ENCODE measurements at places on chromosomes 6 and 20.

DNA sequence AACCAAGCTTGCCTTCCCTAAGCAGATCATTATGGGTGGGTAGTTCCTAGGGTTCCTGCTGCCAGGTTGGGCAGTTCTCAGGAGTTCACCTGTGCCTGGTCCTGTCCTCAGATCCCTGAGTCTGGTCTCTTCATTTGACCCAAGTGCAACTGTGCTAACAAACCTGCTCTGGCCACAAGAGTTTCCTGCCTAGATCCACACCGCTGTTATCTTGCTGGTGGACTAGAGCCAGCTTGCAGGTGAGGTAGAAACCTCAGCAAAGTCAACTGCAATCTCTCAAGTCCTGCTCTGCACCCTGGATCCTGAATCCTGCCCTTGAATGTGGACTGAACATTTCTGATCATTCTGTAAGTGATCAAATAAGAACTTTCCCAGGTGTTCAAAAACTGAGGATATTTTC, 191.8 kb upstream of the LRFN2 start:
- no peak for DNase-seq

- DNase-seq = no peak
Measured at GRCh38 chr20:33019465-33020277, 11.8 kb upstream of the BPIFB6 start.

GRCh38 chr20:47318027-47318585, 38.4 kb downstream of the ZMYND8 start:
- no peak for DNase-seq

DNA sequence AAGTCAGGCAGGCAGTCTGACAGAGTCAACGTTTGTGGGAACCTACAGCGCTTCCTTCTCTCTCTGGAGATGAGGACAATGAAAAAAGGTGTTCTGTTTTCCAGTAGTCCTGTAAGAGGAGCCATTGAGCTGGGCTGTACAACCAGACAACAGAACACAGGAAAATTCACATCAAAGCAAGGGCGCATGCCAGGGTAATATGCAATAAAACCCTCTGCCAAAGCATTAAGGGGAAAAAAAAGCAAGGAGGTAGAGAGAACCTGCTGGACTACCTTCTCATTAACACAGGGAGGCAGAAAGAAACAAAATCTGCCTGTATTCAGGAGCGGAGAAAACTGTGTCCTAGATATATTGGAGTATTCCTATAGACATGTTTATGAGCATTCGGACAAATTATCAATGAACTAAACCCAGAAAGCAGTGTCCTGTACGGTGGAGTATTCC, 1.3 kb downstream of the RNF24 start:
- DNase-seq = no peak

GRCh38 chr20:41563087-41563486, 55.1 kb downstream of the CHD6 start:
- no peak for DNase-seq

DNA sequence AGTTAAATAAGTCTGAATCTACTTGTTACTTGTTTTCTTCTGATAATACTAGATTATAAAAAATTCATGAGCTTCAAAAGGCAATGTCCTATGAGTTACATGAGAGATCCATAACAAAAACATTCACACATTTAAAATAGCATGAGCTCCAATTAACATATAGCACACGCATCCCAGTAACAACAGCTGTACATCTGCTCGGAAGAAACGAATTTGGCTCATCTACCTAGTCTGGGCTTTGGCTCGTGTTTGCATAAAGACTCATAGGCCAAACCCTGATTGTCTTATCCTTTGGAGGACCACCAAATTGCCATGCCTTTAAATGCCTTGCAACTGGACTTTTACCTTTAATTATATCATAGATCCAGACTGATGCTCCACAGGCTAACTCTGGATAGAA, 259.7 kb upstream of the CHD6 start:
- no peak for DNase-seq

DNA sequence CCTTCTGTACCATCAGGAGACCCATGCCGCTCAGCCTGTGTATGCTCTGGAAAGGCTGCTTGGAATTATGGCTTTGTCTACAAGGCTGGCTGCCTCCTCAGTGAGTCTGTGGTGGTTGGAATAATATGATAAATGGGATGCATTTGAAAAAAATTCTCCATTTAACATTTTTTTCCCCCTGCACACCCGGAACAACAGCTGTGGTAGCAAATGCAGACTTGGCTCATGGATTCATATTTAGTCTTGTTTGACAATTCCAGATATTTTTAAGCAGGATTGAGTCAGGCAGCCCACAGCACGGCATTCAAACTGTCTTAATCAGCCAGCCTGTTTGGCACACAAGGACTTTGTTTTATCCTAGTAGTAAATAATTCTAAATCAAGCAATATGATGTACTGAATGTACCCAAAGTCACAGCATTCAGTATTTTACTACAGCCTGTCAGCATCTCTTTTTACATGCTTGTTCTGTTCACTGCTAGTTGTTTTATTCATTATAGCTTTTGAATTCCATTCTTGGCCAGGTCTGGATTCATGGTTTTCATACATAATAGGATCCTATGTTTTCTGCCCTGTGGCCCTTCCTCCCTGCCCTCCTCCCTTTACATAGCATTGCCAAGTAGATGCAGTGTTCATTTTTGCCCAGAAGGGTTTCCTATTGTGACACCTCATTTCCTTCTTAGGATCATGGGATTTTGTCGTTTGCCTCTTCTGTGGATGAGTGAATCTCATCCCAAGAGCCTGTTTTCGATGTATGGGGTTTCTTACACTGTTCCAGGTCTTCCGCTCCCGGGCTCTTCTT, 68.1 kb downstream of the LRRC1 start:
- DNase-seq = no peak
